ENCODE measurements at places on chromosomes 5 and 9. TPM values are rescaled to one million over a fixed set of nuclear protein-coding genes. Genes with fewer than 3 reads are reported as not detected.

DNA sequence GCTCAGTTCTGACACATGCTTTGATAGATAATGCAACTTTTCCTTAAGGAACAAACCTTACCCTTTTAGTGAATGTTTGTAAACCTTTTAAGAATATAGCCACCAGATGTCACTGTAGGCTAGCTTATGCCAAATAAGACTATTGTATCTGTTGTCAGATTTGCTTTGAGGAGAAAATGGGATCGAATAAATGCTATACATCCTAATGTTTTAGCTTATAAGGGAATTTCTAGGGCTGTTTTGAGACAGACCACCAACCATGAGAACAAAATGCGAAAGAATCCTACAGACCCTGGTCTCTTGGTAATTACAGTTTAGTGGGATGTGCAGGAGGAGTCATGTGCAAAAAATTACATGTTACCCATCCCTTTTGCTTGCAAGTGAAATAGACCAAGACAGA is 127.6 kb upstream of the NMUR2 start:
- no peak for DNase-seq

The MPDZ gene
- total RNA-seq, result 8.0 TPM

DNA sequence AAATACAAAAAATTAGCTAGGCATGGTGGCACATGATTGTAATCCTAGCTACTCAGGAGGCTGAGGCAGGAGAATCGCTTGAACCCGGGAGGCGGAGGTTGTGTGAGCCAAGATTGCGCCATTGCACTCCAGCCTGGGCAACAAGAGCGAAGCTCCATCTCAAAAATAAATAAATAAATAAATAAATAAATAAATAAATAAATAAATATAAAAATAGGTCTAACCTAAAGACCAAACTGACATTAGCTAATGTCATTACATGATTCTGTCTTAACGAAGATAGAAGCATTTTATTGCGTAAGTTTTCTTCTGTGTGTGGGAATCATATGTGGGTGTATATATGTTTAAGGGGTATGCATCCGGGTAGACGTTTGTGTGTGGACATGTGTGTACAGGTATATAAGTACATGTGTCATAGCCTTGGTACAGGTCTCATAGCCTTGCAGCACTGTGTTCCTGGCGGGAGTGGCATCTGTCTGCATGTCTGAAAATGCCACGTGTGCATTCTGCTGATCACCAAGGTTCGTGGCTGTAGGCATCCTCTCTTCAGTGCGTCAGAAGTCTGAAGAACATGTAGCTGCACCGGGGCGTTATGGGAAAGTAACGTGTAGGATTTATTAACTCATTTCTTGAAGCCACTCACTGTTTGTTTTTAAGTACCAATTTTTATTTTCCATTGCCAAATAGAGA is 298.1 kb downstream of the NR3C1 start:
- DNase-seq, result no peak

DNA sequence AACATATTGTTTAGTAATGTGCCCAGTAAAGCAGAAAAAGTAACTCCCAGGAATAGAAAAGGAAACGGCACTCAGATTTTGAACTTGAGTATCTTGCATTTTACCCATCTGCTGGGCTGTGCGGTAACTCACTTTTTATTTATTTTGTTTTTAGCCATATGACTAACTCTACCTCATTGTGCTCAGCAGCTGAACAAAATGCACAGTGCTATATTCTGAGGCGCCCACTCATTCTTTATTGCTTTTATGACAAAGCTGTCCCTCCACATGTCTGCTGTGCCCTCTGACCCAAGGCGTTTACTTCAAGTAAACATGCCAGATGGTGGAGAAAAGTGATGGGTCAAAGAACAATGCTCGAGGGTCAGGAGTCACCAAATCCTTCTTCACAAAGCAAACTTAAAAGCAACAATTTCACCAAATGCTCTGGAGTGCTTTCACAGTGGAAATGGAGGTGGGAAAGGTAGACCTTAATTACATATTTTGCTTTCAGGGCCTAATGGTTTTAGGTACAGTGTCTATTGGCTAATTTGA is 215.2 kb upstream of the ELAVL2 start:
- no peak for DNase-seq

DNA sequence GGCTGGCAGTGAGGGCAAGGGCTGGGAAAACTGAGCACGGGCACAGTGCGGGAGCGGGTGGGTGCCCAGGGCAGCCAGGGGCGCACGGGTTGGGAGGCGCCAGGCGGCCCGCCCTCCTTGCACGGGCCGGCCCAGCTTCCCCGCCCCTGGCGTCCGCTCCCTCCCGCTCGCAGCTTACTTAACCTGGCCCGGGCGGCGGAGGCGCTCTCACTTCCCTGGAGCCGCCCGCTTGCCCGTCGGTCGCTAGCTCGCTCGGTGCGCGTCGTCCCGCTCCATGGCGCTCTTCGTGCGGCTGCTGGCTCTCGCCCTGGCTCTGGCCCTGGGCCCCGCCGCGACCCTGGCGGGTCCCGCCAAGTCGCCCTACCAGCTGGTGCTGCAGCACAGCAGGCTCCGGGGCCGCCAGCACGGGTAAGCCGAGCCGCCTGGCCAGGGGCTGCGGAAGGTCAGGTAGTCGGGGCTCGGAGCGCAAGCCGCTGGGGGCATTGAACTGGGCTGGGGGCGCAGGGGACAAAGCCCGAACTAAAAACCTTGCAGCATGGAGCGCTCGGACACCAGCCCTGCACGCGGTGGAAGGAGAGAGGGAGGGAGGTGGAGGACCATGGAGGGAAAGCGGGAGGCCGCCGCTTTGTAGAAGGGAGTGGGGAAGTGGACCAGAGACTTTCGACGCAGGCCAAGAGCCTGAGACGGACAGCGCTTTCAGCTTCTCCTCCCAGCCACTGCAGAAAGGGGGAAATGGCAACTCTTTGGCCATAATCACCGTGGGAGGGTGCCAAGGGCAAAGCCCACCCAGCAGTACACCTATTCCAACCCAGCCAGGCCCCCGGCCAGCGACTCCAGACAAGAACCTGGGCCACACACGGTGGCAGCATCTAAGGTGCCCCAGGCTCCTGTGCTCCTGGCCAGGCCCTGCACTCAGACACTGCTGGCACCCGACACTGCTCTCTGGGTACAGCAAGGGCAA is at the start of gene TGFBI:
TGFBI (plus strand) TSS at position 207 of the 961 bp plus-strand sequence; CDS start at position 275, 68 bp downstream.
- peak; percentile 76 for DNase-seq

The OR1J2 gene
- not detected for total RNA-seq

DNA sequence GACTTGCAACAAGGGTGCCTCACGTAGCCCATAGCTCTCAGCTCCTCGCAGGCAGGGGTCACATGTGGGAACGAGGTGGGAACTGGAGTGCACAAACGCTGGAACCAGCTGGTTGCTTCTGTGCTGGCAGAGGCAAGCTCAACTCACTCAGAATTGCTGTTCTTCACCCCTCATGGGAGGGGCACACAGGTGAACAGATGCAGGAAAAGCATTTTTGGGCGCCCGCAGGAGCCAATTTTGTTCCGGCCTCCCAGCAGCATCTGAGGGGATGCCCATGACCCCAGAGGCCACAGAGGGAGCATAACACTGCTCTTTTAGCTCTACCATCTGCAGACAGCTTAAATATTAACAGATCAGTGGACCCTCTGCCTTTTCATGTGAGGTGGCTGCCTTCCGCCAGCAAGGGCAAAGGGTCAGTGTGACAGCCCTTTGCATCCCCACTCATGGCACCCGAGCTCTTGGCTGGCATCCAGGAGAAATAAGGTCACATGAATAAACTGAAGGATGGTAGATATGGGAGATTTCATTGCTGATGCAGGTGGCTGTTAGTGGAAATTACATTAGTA is 196.2 kb downstream of the SLCO4C1 start:
- no peak for DNase-seq

GRCh38 chr5:18653216-18653752 is 1019.0 kb downstream of the TAF11L14 start:
- no peak for DNase-seq

The CTXN3 gene
- total RNA-seq, result not detected

- no peak for DNase-seq
Measured at GRCh38 chr5:110853267-110853666, 114.5 kb downstream of the SLC25A46 start.

The ADAMTS6 gene
- total RNA-seq, result 2.5 TPM

The MTX3 gene
- total RNA-seq, result 9.3 TPM

The GGTA1 gene
- total RNA-seq, result 12.4 TPM

DNA sequence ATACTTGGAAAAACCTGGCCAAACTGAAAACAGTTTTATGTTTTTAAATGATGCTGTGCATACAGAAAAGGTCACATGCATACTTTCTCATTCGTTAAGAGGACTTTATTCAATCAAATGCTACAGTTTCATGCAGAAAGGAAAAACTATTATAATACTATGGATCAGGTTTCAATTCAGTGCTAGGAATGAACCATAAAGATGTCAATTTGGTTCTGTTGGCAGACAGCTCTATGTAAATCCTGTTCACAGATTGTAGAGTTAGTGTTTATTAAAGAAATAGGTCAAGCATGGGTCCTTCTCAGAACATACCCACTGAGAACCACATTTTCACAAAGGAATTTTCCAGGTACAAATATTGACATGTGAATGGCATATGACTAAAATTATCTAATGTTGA is 57.1 kb downstream of the RETREG1 start:
- no peak for DNase-seq

GRCh38 chr5:158809310-158809850 is 290.3 kb downstream of the EBF1 start:
- no peak for DNase-seq

- DNase-seq, result no peak
Measured at GRCh38 chr5:111232311-111233051, 8.3 kb downstream of the CAMK4 start.

The ANKRD18A gene
- 18.1 TPM for total RNA-seq

DNA sequence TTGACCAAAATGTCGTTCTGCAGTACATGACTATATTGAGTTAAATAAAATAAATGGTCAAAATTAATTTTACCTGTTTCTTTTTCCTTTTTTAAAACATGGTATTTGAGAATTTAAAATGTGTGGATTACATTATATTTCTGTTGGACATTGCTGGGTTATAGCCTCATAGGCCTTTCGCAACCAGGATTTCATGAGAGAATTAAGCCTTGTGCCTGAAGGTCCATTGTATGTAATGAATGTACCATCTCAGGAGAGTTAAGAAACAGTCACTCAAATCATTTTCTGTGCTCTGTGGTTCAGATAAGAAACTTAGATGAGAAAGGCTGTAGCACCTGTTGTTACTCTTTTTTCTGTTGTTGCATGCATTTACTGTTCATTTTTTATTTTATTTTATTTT is 103.5 kb downstream of the ANGPTL2 start:
- no peak for DNase-seq

The PFN3 gene
- not detected for total RNA-seq

GRCh38 chr9:125974705-125975104 is 227.5 kb downstream of the PBX3 start:
- DNase-seq, result no peak

The CDX1 gene
- total RNA-seq, result 429 TPM

DNA sequence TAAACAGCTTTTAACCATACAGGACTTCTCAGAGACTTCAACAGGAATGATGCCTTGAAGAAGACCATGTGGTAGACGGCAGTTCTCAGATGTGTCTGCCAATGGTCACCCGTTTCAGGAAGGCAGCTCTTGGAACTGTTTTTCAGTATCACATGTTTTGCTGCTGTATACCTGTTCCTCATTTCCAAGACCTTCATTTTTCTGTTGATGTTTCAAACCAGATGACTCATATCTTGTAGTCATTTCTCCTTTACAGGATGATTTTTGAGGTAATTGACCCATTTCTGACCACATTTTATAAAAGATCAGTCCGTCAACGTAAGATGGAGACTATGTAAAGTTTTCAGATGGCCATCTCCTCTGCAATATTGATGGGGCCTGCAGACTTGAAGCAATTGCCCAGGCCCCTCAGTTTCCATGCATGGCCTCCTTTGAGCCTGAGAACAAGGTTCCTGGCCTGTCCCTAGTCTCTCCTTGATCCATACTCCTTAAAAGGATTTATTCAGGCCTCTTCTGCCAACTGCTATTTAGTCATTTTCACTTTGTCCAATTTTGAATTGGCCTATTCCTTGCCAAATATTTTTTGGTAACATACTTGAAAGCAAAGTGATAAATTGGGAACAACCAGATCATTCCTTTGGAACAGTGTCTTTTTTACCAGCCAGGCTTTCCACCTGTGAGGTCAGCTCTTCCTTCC is 128.6 kb downstream of the PDZD2 start:
- no peak for DNase-seq

GRCh38 chr5:104540448-104540847 is 977.9 kb upstream of the NUDT12 start:
- no peak for DNase-seq

DNA sequence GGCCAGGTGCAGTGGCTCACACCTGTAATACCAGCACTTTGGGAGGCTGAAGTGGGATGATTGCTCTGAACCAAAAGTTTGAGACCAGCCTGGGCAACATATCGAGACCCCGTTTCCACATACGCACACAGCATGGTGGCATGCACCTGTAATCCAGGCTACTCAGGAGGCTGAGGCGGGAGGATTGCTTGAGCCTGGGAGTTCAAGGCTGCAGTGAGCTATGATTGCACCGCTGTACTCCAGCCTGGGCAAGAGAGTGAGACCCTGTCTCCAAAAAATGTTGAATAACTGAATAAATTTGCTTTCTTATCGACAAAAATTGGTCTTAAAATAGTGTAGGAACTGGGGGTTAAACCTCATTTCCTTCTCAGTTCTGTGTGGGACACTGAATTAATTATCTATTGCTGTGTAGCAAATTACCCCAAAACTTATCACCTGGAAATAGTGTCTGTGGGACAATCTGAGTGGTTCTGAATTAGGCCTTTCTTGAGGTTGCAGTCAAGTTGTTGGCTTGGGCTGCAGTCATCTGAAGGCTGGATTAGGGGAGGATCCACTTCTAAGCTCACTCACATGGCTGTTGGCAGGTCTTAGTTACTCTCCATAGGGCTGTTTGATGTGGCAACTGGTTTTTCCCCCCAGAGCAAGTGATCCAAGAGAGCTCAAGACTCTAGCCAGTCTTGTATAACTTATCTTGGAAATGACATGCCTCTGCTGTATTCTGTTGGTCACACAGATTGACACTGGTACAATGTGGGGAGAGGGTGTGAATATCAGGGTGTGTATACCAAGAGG is 2.0 kb downstream of the SNX30 start:
- no peak for DNase-seq

DNA sequence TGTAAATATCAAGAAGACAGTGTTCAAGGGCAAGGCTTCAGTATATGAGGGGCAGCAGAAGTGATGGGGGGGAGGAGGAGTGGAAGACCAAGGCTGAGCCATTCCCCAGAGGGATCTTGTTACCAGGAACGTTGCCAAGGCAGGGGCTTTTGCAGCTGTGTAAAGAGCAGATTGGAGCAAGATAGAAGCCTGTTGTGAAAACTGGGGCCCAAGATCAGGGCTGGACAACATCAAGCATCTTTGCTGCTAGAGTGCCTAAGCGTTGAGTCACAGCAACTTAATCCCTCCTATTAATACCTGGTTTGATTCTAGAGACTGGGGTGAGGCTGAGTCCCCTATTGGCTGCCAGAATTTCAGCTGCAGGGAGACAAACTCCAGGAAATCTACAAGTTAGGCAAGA is 18.4 kb upstream of the ERCC6L2 start:
- DNase-seq, result no peak

- DNase-seq, result no peak
Measured at GRCh38 chr5:119200795-119201194, 129.9 kb downstream of the DMXL1 start.

DNA sequence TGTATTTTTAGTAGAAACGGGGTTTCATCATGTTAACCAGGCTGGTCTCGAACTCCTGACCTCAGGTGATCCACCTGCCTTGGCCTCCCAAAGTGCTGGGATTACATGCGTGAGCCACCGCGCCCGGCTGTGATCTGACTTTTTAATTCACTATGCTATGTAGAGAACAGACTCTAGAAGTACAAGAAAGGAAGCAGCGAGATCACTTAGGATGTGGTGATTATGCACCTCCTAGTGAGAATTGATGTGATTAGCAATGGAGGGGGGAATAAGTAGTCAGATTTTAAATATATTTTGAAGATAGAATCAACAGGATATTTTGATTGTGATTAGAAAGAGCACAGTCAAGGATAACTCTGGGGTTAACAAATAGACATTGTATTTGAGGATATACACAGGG is 36.3 kb downstream of the GAPVD1 start:
- DNase-seq, result no peak

Data from Peyer's patch (tissue), 4 donors.